Gastrocnemius medialis (tissue), 4 donors: ENCODE measurements at places on chromosomes 7 and 10. TPM values are rescaled to one million over a fixed set of nuclear protein-coding genes. Genes with fewer than 3 reads are reported as not detected.

GRCh38 chr10:125575843-125576242 lies 107.1 kb downstream of the TEX36 start:
- no peaks in the 10 kb centered on the region for H3K36me3 ChIP-seq
- H3K27me3 ChIP-seq, result no peaks in the 10 kb centered on the region
- no peak for DNase-seq

Gene FAM25C
- total RNA-seq, result not detected

Gene DNMBP
- 22.5 TPM for total RNA-seq

GRCh38 chr10:21369697-21370096 lies 155.8 kb downstream of the SKIDA1 start:
- no peak overlapping the region for H3K27ac ChIP-seq
- H3K36me3 ChIP-seq, result no peaks in the 10 kb centered on the region
- no peak overlapping the region for H3K4me3 ChIP-seq
- no peak for DNase-seq

DNA sequence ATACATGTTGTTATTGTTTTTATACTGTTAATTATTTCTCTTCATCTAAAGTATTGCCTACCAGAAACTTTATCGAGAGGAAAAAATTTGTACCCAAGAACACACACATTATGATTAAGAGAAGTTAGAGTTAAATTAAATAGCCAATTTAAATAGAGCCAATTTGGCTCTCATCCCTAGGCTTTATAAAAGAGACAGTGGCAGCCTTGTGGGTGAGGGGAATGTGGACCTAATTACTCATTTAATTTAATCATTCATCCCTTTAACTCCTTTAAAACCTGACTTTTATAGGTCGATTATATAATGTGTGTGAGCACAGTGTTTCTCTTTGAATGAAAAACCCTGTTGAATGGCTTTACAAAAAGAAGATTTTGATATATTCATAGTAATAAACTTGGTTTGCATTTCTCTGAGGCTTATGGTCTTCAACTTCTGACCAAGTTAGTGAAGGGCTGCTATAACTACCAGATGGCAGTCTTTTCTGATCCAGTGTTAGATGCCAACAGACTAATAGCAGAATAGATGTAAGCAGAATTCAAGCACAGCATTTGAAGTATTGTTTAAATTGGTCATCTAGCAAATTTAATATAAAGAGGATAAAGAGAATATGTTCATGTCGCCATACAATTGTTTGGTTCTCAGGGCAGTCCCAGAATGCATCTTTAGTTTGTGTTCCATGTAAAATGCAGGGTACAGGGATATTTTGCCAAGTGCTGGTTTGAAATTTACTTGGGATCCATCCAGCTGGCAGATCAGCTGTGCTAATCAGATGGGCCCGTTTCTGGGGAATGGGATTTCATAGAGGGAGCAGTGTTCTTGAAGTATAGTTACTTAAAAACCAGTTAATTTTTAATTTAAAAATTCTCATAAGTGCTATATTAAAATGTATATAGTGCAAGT lies 25.3 kb downstream of the ADD3 start:
- no peaks in the 10 kb centered on the region for H3K36me3 ChIP-seq
- H3K4me1 ChIP-seq, result peaks cover 23% of the 10 kb centered on the region
- no peak overlapping the region for H3K27ac ChIP-seq
- no peak for DNase-seq
- H3K27me3 ChIP-seq, result no peaks in the 10 kb centered on the region

Gene SNX10
- 1.9 TPM for total RNA-seq

Gene VGF
- not detected for total RNA-seq

GRCh38 chr7:66138994-66139752 lies 24.5 kb downstream of the CRCP start:
- no peak for DNase-seq
- H3K36me3 ChIP-seq, result no peaks in the 10 kb centered on the region
- no peaks in the 10 kb centered on the region for H3K27me3 ChIP-seq
- H3K4me3 ChIP-seq, result no peak overlapping the region
- H3K27ac ChIP-seq, result no peak overlapping the region
- H3K4me1 ChIP-seq, result peaks cover 16% of the 10 kb centered on the region

GRCh38 chr7:23907012-23907411 lies 197.0 kb downstream of the STK31 start:
- no peaks in the 10 kb centered on the region for H3K4me1 ChIP-seq
- H3K27ac ChIP-seq, result no peak overlapping the region
- no peaks in the 10 kb centered on the region for H3K36me3 ChIP-seq
- no peak for DNase-seq

DNA sequence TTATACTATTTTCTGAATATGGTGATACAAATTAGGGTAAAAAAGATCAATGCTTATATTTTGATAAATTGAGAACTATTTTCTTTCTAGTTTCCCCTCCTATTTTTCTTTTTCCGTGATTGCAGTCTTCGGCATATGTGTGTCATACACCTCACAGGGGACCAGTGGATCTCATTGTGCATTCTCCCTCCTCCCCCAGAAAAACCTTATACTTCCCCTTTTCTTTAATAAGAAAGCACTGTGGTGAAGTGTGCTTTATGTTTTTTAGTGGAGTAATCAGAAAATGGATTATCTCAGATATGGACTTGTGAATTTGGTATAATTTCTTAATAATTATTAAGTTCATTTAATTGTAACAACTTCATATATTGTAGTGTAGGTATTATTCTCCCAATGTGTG lies 72.8 kb downstream of the BICC1 start:
- H3K4me1 ChIP-seq, result peaks cover 6% of the 10 kb centered on the region
- no peak for DNase-seq
- no peaks in the 10 kb centered on the region for H3K36me3 ChIP-seq
- no peak overlapping the region for H3K4me3 ChIP-seq
- H3K27ac ChIP-seq, result no peak overlapping the region

DNA sequence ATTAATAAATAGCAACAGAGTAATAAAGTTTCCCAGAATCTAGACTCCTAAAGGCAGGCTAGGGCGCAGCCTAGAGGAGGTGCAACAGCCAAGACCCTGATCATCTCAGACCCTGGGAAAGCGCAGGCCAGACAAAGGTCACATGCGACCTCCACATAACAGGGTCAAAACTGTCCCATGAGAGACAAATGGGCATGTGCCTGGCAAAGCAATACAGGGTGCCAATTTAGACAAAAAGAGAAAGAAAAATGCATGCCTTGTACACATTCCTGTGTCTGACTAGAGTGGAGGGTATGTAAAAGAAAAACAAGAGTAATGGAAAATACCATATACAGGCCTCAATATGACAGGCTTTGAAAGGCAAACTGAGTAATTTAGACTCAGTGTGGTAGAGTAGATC lies 22.2 kb downstream of the MPP7 start:
- H3K4me1 ChIP-seq, result peaks cover 44% of the 10 kb centered on the region
- no peaks in the 10 kb centered on the region for H3K27me3 ChIP-seq
- no peak overlapping the region for H3K4me3 ChIP-seq
- H3K27ac ChIP-seq, result peak overlapping the region; percentile 61
- no peak for DNase-seq

DNA sequence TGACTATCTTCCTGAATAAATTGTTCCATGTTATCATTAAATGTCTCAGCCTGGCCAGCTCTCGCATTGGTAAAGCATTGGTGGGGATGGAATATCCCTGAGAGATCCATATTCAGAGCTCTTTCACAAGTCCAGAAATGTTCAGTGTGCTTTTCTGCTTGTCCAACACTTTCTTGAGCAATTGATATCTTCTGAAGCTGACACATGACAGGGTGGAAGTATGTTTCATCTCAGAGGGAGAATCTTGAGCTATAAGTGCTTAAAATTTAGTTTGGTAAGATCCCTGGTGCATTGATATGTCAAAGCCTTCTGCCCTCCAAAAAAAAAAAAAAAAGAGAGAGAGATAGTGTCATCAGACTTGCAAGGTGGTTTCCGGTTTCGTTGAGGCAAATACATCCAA lies 7.4 kb downstream of the IFIT3 start:
- no peak overlapping the region for H3K4me3 ChIP-seq
- H3K4me1 ChIP-seq, result peaks cover 16% of the 10 kb centered on the region
- DNase-seq, result no peak
- H3K27ac ChIP-seq, result peak overlapping the region; percentile 13
- H3K27me3 ChIP-seq, result no peaks in the 10 kb centered on the region

GRCh38 chr10:86364491-86365345 lies 1.9 kb downstream of the GRID1 start:
- peak overlapping the region; percentile 52 for H3K4me3 ChIP-seq
- peak; percentile 5 for DNase-seq
- H3K27me3 ChIP-seq, result peaks cover 49% of the 10 kb centered on the region
- no peaks in the 10 kb centered on the region for H3K36me3 ChIP-seq
- no peak overlapping the region for H3K27ac ChIP-seq

Gene SPDYE2
- total RNA-seq, result not detected

Gene HYAL4
- 3.3 TPM for total RNA-seq

Gene HTR7
- not detected for total RNA-seq

DNA sequence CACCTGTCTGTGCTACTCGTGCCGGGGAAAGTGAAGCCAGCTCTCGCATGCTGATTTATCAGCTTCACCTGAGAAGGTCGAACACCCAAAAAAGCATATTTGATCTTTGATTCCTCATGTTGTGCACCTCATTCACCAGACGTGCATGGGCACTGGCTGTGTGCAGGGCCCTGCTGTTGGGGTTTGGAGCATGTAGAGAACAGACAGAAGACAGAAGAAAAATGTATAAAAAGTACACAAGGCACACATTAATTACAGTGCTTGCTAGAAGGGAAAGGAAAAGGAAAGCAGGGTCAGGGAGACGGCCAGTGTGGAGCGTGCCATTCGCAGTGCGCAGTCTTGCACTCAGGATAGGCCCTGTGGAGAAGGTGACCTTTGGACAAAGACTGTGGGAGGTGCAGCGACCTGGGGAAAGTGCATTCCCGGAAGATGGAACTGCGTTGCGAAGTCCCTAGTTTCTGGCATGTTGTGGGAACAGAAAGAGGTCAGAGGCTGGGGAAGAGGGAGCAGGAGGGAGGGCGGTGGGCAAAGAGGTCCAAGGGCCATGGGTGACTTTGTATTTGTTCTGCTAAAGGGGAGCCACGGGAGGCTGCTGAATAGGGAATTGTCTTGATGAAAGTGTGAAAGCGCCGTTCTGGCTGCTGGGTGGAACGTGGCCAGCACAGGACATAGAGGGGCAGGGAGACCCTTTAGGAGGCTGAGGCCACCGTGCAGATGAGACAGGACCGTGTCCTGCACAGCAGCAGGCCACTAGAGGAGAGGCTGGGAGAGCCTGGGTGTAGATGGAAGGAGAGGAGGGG lies 232.8 kb downstream of the GLRX3 start:
- no peak for DNase-seq
- H3K27ac ChIP-seq, result no peak overlapping the region
- H3K4me3 ChIP-seq, result no peak overlapping the region
- H3K4me1 ChIP-seq, result no peaks in the 10 kb centered on the region

Gene PAX4
- not detected for total RNA-seq

DNA sequence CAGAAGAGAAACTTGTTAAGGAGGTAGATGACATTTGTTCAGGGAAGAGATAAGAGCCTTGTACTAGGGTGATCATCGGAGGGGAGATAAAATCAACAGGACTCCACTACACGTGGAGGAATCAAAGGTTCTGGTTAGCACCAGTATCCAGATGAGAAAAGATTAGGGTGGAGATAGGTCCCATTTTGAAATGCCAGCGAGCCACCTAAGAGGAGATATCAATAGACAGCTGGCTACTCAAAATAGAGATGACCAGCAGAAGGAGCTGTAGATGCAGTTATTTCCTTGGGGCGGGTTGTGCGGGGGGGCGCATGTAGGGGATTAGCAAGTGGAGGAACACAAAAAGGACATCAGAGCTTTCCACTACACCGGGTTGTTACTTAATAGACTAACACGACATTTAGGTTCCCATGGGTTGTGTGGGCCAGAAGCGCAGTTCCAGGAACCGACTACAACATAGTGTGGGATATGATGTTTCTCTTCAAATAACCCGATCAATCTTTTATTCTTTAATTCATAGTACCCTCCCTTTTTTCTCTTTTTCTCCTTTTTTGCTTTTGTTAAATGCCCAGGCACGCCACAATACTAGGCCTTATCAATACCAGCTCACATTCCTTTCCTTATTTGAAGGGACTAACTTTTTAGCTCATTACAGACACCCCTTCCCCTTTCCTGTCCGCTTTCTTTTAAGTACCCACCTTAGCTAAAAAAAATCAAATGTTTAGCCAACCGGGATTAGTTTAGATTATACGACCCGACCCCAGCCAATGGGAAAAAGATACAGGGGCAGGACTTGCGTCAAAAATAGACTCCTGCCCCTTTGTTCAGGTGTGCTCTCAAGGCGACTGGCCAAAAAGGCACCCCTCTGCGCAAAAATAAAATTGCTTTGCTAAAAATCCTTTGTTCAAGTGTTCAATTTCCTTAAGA lies 2.0 kb upstream of the KIF11 start:
- H3K4me1 ChIP-seq, result peaks cover 13% of the 10 kb centered on the region
- H3K27me3 ChIP-seq, result no peaks in the 10 kb centered on the region
- H3K36me3 ChIP-seq, result no peaks in the 10 kb centered on the region
- H3K4me3 ChIP-seq, result peak overlapping the region; percentile 86
- DNase-seq, result peak; percentile 15

- H3K4me1 ChIP-seq, result peaks cover 9% of the 10 kb centered on the region
- H3K27me3 ChIP-seq, result peaks cover 14% of the 10 kb centered on the region
- no peak overlapping the region for H3K4me3 ChIP-seq
- H3K27ac ChIP-seq, result no peak overlapping the region
- H3K36me3 ChIP-seq, result no peaks in the 10 kb centered on the region
Observed at GRCh38 chr7:73896454-73896853, 35.5 kb downstream of the TMEM270 start.

GRCh38 chr7:2088801-2089200 lies 143.9 kb downstream of the MAD1L1 start:
- no peaks in the 10 kb centered on the region for H3K27me3 ChIP-seq
- H3K27ac ChIP-seq, result no peak overlapping the region

Gene KIAA1549
- total RNA-seq, result 0.78 TPM

Gene THAP5
- 22.5 TPM for total RNA-seq

- H3K4me3 ChIP-seq, result no peak overlapping the region
- H3K36me3 ChIP-seq, result peaks cover 22% of the 10 kb centered on the region
- no peak overlapping the region for H3K27ac ChIP-seq
- H3K27me3 ChIP-seq, result no peaks in the 10 kb centered on the region
Observed at GRCh38 chr7:96675548-96675947, 34.1 kb downstream of the SEM1 start.

- DNase-seq, result no peak
- no peaks in the 10 kb centered on the region for H3K27me3 ChIP-seq
- no peak overlapping the region for H3K27ac ChIP-seq
- no peaks in the 10 kb centered on the region for H3K36me3 ChIP-seq
- no peak overlapping the region for H3K4me3 ChIP-seq
Observed at GRCh38 chr7:108321359-108321758, 134.9 kb downstream of the NRCAM start.

Gene ENKUR
- total RNA-seq, result not detected

- peaks cover 16% of the 10 kb centered on the region for H3K4me1 ChIP-seq
- H3K27me3 ChIP-seq, result no peaks in the 10 kb centered on the region
- no peaks in the 10 kb centered on the region for H3K36me3 ChIP-seq
- H3K4me3 ChIP-seq, result no peak overlapping the region
Observed at GRCh38 chr10:92880233-92880861, 32.0 kb downstream of the EXOC6 start.

Gene CRHR2
- not detected for total RNA-seq

GRCh38 chr7:17123020-17123419 lies 175.4 kb upstream of the AHR start:
- no peaks in the 10 kb centered on the region for H3K27me3 ChIP-seq
- H3K4me3 ChIP-seq, result no peak overlapping the region
- H3K36me3 ChIP-seq, result no peaks in the 10 kb centered on the region
- DNase-seq, result no peak
- H3K27ac ChIP-seq, result no peak overlapping the region

- DNase-seq, result no peak
- no peaks in the 10 kb centered on the region for H3K36me3 ChIP-seq
- peaks cover 10% of the 10 kb centered on the region for H3K4me1 ChIP-seq
- H3K27ac ChIP-seq, result no peak overlapping the region
- no peak overlapping the region for H3K4me3 ChIP-seq
- no peaks in the 10 kb centered on the region for H3K27me3 ChIP-seq
Observed at GRCh38 chr7:105187302-105188169, 173.5 kb downstream of the KMT2E start.

GRCh38 chr10:123284022-123284421 lies 129.8 kb downstream of the BUB3 start:
- H3K36me3 ChIP-seq, result no peaks in the 10 kb centered on the region
- no peaks in the 10 kb centered on the region for H3K4me1 ChIP-seq
- no peak overlapping the region for H3K4me3 ChIP-seq
- no peak overlapping the region for H3K27ac ChIP-seq
